A549 treated with RU486 at 1 μM for 4 hours (cell line): ENCODE measurements at places on chromosomes 7 and 10. TPM values are rescaled to one million over a fixed set of nuclear protein-coding genes. Genes with fewer than 3 reads are reported as not detected.

The KIAA1549 gene
- total RNA-seq: 5.7 to 8.2 TPM (median 7.2 TPM) in 5 replicates

The AKR1E2 gene
- total RNA-seq: 5.9 to 7.5 TPM (median 6.3 TPM) in 5 replicates

The PCLO gene
- total RNA-seq: 0.82 to 1.5 TPM (median 1.2 TPM) in 5 replicates

The CNTNAP2 gene
- 0.02 to 0.03 TPM (median 0.02 TPM) in 3 of 5 replicates, not detected in the others for total RNA-seq

The OR2A42 gene
- not detected in 5 replicates for total RNA-seq

The BTBD16 gene
- 0.32 to 0.80 TPM (median 0.49 TPM) in 5 replicates for total RNA-seq

The ANKRD61 gene
- 0.50 to 0.69 TPM (median 0.54 TPM) in 5 replicates for total RNA-seq

The ZNF722 gene
- total RNA-seq: not detected in 5 replicates

The GNGT1 gene
- total RNA-seq: not detected in 5 replicates

The XRCC2 gene
- total RNA-seq: 3.3 to 6.4 TPM (median 5.7 TPM) in 5 replicates

The NYAP1 gene
- total RNA-seq: 0.64 to 1.6 TPM (median 1.2 TPM) in 5 replicates

The ELN gene
- total RNA-seq: 0.08 to 0.10 TPM (median 0.09 TPM) in 4 of 5 replicates, not detected in the other

The ZNF727 gene
- not detected in 5 replicates for total RNA-seq

The ARMH3 gene
- 10.3 to 13.2 TPM (median 12.2 TPM) in 5 replicates for total RNA-seq

The LIPJ gene
- total RNA-seq: not detected in 5 replicates

The ST8SIA6 gene
- total RNA-seq: 0.08 to 0.14 TPM (median 0.10 TPM) in 3 of 5 replicates, not detected in the others

The UCN3 gene
- total RNA-seq: not detected in 5 replicates

The NEBL gene
- 4.2 to 5.4 TPM (median 4.7 TPM) in 5 replicates for total RNA-seq
